ENCODE measurements at places on chromosomes 5 and 9. TPM values are rescaled to one million over a fixed set of nuclear protein-coding genes. Genes with fewer than 3 reads are reported as not detected.
A peak's percentile ranks its signal among the peaks of the same experiment; 100 is the strongest.

PCDHB4 gene
- 1.3 TPM for total RNA-seq

TAF11L14 gene
- not detected for total RNA-seq

CDKN2A gene
- not detected for total RNA-seq

CSF1R gene
- 1.6 TPM for total RNA-seq

DNA sequence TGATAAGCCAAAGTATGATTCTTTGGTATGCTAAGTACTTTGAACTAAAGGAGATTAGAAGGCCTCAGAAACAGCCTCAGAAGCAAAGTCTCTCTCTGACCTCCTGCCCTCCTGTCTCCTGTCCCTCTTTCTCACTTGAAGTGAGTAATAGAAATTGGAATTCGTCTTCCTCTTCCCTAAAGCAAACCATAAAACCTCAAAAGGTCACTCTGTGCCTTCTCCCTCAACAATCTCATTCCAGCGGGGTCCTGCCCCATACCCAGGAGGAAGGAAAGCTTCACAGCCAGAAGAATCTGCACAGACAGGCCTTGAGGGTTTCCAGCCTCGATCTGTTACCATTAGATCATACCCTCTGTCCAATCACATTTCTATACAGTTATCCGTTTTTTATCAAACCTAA lies 87.8 kb downstream of the HAPLN1 start:
- peak; percentile 18 for DNase-seq

DNA sequence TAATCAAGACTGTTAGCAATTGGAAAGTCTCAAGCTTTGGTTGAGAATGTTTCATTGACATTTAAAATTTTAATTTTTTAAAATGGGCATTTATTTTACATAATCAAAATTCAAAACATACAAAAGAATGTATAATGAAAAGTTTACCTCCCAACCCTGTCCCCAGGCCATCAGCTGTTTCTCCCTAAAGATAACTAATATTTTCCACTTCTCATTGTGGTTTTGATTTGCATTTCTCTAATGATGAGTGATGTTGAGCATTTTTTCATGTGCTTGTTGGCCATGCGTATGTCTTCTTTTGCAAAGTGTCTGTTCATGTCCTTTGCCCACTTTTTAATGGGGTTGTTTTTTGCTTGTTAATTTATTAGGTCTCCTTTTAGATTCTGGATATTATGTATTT lies 11.4 kb upstream of the MACIR start:
- DNase-seq, result no peak

DNA sequence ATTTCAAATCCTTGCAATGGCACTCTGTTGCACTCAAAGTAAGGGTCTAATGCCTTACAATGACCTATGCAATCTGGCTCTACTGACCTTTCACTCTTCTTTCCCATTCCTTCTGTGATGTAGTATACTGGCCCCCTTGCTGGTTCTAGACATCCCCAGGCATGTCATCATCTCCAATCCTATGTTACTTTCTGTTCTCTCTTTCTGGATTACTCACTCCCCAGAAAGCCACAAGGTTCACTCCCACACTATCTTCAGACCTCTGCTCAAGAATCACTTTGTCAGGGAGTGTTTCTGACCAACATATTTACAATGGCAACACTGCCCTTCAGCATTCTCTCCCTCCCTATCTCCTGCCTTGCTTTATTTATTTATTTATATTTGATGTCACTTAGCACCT lies 802.2 kb upstream of the WWC1 start:
- peak; percentile 60 for DNase-seq

GRCh38 chr5:122967085-122967484 lies 69.4 kb downstream of the PPIC start:
- no peak for DNase-seq

DNA sequence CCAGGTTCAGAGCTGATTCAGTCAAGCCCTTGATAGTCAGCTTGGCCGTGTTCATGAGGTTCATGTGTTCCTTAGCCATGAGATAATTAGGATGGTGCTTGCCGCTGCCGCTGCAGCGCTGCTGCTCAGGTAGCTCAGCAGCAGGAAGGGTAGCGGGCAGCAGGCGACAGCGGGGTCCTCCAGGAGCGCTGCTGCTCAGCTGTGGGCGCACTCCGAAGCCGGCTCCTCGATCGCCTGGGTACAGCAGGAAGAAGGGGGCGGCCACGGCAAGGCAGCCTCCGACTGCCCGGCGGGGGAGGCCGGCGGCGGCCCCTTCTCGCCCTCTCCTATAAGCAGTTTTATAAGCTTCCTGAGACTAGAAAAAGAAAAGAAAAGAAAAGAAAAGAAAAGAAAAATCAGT lies 1253.6 kb downstream of the EFNA5 start:
- no peak for DNase-seq

- no peak for DNase-seq
Observed at GRCh38 chr5:36842087-36842486, 34.5 kb upstream of the NIPBL start.

All from MCF 10A (cell line).